A549 treated with GW870086 at 1 μM for 4 hours (cell line): ENCODE measurements at places on chromosomes 1 and 21. TPM values are rescaled to one million over a fixed set of nuclear protein-coding genes. Genes with fewer than 3 reads are reported as not detected.

Gene LY9
- total RNA-seq = 0.11 to 0.22 TPM (median 0.16 TPM) in 5 replicates

Gene ZBTB17
- total RNA-seq = 9.9 to 13.4 TPM (median 12.5 TPM) in 5 replicates

Gene FAM151A
- 0.07 to 0.18 TPM (median 0.13 TPM) in 4 of 5 replicates, not detected in the other for total RNA-seq

Gene SELP
- total RNA-seq = not detected in 5 replicates

Gene RSPH1
- total RNA-seq = 0.40 to 0.94 TPM (median 0.78 TPM) in 5 replicates
